ENCODE measurements at places on chromosomes 2 and 18.

GRCh38 chr2:72367530-72368225 lies 220.0 kb upstream of the CYP26B1 start:
- no peak for DNase-seq

- DNase-seq, result no peak
Measured at GRCh38 chr2:128414351-128414750, 95.7 kb upstream of the HS6ST1 start.

DNA sequence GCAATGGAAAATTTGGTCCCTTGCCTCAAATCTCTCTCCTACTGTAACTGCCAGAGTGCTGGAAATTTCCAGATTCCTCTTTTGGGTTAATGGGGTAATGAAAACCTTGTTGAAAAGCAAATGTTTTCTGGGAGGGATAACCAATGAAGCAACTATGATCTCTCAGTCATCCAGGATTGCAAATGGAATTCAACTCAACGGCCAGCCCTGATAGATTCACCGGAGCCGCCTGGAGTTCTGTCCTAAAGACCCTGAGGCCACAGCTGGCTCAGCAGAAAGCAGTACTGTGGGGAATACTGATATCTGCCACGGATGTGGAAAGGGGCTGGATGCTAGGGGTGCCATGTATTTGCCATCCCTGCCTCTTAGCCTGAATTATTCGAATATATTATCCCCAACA lies 167.8 kb downstream of the NRP2 start:
- no peak for DNase-seq

- no peak for DNase-seq
Measured at GRCh38 chr2:105590780-105591660, 153.7 kb upstream of the NCK2 start.

GRCh38 chr2:137968477-137969417 lies 4.5 kb downstream of the HNMT start:
- no peak for DNase-seq

- no peak for DNase-seq
Measured at GRCh38 chr2:33321876-33322483, 154.5 kb upstream of the RASGRP3 start.

DNA sequence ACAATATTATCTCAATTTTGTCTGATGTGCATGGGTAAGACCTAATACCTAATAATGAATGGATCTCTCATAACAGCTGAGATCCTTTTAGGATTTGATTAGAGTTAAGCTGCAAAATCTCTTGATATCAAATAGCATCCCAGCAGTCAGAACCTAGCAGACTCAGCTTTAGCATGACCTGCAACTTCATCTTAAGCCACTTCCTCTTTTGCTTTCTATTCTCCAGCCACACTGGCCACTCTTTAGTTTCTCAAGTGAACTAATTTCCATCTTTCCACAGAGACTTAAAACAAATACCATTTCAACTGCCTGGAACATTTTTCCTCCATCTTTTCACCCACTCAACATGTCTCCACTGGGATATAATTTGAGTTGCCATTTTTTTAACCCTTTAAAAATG lies 1251.6 kb upstream of the ZEB2 start:
- DNase-seq, result no peak

GRCh38 chr2:240146627-240147278 lies 6.3 kb upstream of the OTOS start:
- DNase-seq, result no peak

DNA sequence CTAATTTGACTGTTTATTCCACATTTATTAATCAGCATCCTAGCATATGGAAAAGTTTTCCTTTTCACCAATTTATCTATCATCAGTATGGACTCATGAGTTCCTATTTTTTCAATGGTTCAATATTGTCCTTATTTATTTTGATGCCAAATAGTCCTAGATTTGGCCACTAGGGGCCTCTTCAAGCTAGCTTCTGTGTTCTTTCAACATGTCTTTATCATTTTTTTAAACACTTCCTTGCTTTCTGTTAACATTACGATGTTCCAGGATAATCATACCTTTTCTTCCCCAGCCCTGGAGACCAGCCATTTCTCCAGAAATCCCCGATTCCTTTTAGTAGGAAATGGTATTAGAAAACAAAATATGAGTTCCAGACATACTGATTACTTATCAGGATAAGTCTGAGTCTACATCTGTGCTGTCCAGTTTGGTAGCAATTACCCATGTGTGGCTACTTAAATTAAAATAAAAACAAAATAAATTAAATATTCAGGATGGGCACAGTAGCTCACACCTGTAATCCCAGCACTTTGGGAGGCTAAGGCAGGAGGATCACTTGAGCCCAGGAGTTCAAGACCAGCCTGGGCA lies 70.6 kb downstream of the RPE start:
- peak; percentile 5 for DNase-seq

DNA sequence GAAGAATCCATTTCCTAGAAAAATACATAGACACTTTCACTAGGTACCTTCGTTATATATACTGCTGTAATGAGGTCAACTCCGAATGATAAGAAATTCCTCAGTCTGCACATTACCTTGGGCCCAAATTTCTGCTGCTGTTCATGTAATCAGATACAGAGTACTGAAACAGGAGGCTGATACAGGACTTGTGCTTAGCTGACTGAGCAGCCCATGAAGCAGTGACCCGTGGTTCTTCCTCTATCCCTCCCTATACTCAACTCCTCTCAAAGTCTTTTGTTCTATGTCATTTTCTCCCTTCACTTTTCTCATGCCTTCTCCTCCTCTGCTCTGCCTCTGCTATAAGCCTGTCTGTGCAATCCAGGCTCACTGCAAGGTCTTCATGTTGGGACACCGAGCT lies 57.5 kb upstream of the ST8SIA5 start:
- no peak for DNase-seq

- DNase-seq, result no peak
Measured at GRCh38 chr18:77055429-77056300, 76.9 kb downstream of the MBP start.

DNA sequence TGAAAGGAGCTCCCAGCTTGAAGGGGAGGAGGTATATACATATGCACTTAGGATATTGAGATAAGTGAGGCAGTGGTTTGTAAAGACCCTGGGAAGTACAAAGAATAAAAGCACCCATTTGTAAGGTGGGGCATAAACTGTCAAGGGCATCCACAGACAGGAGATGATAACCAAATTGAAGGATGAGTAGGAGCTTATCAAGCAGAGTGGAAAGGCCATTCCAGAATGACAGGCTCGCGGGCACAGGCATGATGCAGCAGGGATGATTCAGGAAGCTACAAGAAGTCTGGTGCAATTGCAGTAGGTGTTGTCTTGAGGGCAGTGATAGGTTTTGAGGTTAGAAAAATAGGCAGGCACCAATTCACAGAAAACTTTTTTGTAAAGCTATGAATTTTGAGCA lies 504.8 kb downstream of the PIK3C3 start:
- no peak for DNase-seq

- no peak for DNase-seq
Measured at GRCh38 chr2:60528281-60529020, 25.0 kb downstream of the BCL11A start.

GRCh38 chr2:17070711-17071110 lies 405.1 kb upstream of the CYRIA start:
- no peak for DNase-seq

- no peak for DNase-seq
Measured at GRCh38 chr2:37629529-37629928, 41.9 kb downstream of the CDC42EP3 start.

DNA sequence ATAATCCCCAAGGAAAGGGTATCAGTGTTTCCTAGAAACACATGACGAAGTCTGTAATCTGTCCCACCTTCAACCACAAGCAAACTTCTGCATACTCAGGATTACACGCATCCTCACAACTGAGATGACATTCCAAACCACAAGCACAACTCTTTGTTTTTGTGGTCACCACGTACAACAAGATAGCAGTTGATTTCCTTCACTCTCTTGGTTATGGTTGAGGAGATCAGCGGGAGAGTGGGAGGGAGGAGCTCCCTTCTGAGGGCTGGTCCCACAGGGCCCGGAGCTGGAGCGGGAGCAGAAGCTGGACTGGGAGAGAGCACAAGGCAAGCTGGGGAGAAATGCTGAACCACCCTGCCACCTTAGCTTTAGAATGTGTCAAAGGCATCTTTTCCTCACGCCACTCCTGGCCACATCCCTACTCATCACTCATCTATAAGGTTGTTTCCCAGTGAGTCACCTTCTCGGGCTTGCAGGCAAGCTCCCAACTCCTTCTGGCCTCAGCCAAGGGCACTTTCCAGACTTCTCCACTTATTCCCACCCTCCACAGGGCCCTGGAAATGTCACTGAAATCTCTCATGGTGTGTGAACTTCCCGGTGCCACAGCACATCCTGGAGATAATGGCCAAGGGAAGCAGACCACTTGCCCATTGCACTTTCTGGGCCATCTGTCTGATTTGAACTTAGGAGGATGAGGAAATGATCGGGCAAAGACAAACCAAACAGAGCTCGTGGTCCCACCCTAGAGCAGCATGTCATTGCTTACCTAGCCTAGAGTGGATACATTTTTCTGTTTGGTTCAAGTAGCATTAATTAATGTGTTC lies 98.9 kb upstream of the LGALSL start:
- no peak for DNase-seq

Measured in NCI-H2081 treated with DMSO at 0.1 percent for 48 hours (cell line).